Neural crest cell (in vitro differentiated cells): ENCODE measurements at places on chromosomes 11 and 22.

- peak; percentile 20 for DNase-seq
Observed at GRCh38 chr11:31817621-31818424, 6.7 kb upstream of the PAX6 start.

- DNase-seq, result no peak
Observed at GRCh38 chr11:90803831-90804230, 581.0 kb upstream of the CHORDC1 start.

DNA sequence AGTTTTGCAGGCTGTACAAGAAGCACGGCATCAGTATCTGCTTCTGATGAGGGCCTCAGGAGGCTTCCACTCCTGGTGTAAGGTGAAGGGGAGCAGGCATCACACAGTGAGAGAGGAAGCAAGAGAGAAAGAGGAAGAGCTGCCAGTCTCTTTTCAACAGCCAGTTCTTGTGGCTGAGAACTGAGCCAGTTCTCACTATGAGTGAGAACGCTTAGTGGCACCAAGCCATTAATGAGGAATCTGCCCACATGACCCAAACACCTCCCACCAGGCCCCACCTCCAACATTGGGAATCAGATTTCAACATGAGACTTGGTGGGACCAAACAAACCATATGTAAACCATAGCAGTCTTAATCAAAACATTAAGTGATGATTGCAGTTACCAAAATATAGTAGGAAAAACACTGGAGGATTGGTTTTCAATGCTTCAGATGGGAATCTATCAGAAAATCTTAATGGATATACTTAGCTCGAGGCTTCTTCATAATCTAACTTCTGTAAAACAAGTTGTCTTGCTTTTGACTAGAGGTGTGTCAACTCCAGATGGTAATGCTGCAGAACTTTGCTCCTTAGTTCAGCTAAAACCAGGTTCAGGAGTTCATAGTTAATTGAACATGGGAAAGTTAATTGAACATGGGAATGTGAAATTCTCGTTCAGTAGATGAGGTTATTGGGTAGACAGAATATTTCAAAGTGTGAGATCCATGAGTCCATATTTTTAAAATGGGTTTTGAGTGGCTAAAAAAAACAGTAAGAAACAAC lies 12.2 kb downstream of the FAR1 start:
- no peak for DNase-seq

GRCh38 chr11:47010179-47010578 lies 73.6 kb downstream of the CSTPP1 start:
- no peak for DNase-seq

GRCh38 chr11:33713151-33713855 lies 12.7 kb upstream of the C11orf91 start:
- no peak for DNase-seq

DNA sequence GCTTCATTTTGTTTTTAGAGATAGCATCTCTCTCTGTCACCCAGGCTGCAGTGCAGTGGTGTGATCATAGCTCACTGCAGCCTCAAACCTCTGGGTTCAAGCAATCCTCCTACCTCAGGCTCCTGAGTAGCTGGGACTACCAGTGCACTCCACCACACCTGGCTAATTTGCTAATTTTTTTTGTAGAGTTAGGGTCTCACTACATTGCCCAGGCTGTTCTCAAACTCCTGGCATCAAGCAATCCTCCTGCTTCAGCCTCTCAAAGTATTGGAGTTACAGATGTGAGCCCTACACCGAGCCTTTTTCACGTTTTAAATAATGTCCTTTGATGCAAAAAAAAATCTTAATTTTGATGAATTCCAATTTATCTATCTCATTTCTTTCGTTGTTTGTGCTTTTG lies 75.4 kb upstream of the LINC01488 start:
- no peak for DNase-seq

DNA sequence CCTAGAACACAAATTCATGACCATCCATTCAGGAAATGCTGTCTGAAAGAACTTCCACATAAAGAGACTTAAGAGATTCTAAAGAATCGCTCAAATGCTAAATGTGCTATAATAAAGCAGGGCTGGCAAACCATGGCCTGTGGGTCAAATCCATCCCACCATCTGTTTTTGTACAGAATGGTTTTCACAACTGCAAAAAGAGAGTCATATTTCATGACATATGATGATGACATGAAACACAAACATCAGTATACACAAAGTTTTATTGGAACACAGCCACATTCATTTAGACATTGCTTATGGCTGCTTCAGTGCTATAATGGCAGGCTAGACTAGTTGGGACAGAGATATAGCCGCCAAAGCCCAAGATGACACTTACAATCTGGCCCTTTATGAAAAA lies 85.1 kb downstream of the RRAS2 start:
- DNase-seq, result no peak

DNA sequence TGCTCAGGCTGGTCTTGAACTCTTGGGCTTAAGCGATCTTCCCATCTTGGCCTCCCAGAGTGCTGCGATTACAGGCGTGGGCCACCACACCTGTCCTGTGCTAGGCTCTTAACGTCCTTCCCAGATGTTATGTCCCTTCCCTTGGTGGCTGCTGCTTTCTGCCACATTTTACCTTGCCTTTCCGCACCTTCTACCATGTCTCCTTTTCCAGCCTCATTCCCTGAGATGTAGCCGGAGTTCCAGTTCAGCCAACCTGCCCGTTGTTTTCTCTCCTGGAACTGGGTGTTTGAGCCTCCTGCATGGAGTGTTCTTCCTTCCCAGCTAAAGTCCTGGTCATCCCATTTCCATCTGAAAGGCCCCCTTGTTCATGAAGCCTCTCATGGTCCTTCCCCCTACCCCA lies 95.3 kb downstream of the PTPRJ start:
- DNase-seq, result no peak

DNA sequence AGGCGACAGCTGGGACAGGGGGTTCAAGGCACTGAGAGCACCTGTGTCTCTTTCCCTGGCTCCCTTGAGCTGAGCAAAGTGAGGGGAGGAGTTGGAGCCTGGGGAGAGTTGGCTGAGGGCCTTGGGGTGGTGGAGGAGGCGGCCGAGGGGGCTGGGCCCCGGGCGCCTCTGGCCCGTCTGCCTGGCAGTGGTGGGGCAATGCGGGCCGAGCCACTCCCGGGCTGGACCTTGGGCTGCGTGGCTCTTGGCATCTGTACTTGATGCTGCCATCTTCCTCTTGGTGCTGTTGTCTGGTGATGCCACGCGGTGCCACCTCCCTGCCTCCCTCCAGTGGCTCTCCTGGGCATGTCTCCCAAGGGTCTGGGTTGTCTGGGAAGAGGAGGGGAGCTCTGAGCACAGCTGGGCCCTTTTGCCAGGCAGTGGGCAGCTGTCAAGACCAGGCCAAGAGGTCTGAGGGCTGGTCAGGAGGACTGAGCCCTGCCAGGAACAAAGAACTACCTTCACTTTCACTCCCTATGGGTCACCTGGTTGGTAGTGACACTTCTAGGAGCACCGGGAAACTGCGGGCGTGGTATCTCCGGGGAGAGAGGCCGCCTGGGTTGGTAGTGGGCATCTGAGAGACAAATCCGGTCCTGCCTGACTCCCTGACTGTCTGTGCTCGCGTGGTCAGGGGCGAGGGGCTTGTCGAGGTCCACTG lies 1.3 kb downstream of the GRIK4 start:
- DNase-seq, result no peak

GRCh38 chr22:35452351-35452781 lies 52.4 kb downstream of the MCM5 start:
- DNase-seq, result no peak

DNA sequence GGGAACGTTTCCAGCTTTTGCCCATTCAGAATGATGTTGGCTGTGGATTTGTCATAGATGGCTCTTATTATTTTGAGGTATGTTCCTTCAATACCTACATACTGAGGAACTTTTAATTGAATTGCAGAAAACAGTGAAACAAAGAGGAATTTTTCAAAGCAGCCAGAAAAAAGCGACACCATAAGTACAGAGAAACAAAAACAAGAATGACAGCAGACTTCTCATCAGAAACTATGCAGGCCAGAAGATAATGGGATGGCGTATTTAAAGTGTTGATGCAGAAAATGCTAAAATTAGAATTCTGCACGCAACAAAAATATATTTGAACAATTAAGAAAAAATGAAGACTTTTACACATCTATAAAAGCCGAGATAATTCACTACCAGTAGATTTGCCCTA lies 95.4 kb upstream of the TIMP3 start:
- DNase-seq, result no peak

DNA sequence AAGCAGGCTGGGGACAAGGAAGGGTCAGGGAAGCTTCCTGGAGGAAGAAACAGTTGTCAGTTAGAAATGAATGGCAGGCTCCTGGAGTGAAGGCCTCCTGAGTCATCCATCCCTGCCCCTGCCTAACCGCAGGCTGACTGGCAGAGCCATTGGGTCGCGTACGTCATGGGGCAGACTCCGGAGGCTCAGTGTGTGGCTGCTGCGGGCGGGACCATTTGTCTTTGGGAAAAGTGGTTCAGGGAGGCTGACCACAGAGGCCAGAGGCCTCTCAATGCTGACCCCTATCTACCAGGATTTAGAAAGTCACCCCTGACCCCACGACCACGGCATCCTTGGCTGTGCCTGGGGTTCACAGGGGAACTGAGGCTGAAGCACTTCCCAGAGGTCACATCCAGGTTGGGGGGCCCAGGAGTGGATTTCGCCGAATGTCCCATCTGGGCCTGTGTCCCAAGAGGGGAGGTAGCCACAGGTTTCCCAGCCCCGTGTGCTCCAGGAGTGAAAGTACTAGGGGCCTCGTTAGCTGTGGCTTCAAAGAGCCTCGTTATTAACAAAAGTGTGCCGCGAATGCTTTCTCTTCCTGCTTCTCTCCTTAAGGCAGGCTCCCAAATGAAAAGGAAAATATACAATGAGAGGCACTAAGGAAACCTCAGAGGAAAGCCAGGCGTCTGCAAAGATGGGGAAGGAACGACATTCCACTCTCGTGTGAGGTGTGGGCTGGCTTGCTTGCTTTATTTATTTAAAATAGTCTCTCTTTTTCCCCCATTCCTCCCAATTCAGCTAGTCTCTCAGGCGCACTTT lies 58.9 kb downstream of the FLRT1 start:
- DNase-seq, result no peak

- DNase-seq, result no peak
Observed at GRCh38 chr11:12924650-12925049, 84.5 kb upstream of the RASSF10 start.

DNA sequence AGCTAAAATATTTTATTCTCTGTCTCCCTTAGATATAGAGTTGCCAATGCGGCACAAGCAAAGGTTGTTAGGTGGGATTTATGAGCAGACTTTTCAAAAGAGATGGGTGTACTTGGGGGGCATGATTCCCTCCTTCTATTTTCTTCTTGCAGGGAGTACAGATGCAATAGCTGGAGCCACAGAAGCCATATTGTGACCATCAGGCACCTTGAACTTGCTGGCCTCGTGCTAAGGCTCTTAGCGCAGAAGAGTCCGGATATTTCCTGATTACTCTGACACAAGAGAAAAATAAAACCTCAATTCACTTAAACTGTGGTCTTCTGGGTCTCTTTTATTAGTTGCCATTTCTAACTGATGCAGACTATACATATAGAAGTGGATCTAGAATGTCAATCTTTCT lies 547.4 kb downstream of the MIAT start:
- no peak for DNase-seq

DNA sequence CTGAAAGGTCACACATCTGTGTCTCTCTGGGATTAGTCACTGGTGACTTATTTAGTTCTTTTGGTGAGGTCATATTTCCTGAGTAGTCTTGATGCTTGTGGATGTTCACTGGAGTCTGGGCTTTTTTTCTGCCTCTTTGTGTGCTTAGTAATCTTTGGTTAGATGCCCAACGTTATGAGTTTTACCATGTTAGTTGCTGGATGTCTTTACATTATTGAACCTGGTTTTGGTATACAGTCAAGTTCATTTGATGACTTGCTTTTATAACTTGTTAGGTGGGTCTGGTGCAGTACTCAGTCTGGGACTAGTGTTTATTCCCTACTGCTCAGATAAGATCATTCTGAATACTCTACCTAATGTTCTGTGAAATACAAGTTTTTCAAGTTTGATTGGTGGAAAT lies 26.2 kb upstream of the SLC37A2 start:
- DNase-seq, result no peak

DNA sequence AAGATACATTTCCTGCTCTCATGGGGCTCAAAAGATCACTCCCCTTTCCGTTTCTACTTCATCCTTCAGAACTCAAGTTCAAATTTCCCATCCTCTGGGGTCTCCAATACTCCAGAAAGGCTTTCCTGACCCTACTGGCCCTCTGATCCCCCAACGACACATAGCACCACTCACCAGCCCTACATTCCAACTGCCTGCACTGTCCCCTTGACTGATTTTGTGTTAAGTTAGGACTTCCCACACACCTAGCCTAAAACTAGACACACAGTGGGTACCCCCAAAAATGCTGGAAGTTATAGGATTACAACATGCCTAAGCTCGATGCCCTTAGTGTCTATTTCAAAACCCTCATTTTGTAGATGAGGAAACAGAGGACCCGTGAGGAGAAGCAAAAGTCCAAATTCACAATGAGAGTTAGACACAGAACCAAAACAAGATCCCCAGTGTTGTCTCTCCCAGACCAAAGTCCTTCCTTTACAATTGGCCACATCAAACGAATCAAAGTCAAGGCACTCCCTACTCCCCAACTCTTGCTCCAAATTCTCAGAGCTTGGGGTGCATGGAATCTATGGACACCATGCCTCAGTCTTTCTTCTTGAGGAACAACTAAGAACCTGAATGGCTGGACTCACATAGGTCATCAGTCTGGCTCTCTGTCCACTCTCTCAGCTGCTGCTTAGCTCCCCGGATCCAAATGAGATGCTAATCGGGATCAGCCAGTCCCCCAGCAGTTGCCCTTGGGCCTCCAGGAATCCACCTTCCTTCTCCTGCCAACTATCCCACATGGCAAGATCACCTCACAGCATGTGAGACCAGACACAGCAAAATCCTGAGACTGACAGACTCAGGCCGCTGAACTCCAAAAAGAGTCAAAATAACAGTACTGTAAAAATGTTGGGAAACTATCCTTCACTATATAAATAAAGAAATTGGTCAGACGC lies 1.7 kb downstream of the CLPB start:
- DNase-seq, result no peak

GRCh38 chr22:28012832-28013460 lies 93.9 kb upstream of the PITPNB start:
- no peak for DNase-seq

DNA sequence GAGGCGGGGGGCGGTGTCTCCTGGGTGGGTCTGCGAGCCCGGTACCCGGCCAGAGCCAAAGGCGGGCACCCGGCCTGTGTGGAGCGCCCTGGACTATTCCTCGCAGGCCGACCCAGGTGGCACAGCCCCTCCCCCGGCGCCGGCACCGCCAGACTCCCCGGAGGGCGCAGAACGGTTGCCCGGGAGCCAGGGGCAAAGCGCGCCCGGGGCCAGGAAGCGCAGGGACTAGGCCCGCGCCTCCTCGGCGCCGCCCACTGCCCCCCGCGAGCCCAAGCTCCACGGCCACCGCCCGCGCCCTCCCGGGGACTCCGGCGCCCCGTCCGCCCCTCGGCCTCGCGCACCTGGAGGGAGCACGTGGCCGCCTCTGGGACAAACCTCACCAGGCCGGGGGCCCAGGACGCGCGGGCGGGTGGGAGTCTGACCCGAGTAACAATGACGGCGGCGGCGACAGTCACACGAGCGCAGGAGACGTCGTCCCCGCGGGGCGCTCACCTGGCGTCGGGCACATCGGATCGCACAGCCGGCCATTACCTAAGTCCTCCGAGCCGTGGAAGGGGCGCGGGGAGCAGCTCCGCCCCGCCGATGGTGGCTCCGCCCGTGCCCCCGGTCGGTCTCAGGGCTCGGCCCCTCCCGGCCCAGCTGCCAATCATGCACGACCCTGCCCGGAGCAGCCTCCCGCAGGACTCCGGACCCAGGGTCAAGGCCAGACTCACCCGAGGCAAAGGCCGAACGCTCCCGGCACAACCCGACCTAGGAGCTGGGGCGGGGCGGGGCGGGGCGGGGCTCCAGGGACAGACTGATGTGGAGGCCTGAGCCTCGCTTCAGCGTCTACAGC lies 7.4 kb downstream of the PLXNB2 start:
- peak; percentile 61 for DNase-seq
